ENCODE measurements at places on chromosomes 5 and 9.
A peak's percentile ranks its signal among the peaks of the same experiment; 100 is the strongest.

GRCh38 chr5:53017383-53017782, 28.2 kb downstream of the ITGA2 start:
- no peak for ATAC-seq

DNA sequence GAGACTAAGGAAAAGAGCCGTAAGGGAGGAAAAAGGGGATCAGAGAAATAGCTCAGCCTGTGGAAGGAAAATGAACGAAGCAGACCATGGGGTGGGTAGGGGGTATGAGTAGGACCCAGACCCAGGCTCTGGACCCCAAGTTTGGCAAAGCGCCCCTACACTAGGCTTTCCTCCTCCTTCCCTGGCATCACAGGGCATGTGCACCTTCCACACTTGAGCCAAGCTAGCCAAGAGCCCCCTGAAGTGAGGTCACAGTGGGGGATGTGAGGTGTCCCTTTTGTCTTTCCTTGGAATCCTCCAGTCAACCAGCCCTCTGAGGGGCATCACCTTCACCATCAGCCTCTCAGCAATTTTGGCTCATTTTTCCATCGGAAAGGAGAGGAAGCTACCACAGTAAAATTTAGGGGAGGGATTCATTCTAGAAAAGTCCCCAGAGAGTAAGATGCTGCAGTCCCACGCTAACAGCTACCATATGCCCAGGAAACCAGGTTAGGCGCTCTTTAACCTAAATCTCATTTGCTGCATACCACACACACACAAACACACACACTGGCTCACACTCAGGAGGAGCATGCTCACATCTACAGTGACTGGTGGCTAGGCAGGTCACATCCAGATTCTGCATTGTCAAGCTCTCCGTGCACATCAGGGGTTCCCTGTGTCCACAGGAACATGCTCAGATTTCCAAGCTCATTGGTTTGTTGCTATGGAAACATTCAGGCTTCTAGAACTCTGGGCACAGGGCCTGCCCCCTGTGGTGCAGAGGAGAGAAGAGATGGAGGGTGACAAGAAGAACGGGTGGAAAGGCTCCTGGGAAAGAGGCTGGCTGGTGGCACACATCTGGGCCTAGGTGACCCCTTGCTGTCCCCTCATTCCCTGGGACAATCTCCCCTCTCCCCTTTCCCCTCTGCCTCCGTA, 9.9 kb downstream of the REEP2 start:
- ATAC-seq: no peak

- no peak for ATAC-seq
Measured at GRCh38 chr5:157518963-157519362, 56.6 kb downstream of the ADAM19 start.

DNA sequence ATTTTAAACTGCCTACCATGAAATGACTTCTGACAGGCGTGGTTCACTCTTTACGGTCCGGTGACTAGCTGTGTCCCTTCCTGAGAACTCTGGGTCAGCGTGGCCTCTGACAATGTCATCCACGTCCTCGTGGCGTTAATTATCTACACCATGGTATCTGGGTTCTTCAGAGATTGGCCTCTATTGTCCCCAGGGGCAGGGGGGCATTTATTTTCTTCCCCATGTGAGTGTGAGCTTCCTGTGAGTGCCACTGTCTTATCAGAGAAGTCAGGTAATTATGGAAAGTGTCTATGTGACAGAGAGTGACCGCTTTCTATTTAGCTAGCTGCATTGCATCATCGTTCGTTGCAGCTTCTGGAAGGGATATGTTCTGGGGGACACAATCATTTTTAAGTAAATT, 77.2 kb downstream of the FBXL7 start:
- ATAC-seq: no peak

- peak; percentile 3 for ATAC-seq
Measured at GRCh38 chr5:8842971-8843551, 702.8 kb downstream of the SEMA5A start.

DNA sequence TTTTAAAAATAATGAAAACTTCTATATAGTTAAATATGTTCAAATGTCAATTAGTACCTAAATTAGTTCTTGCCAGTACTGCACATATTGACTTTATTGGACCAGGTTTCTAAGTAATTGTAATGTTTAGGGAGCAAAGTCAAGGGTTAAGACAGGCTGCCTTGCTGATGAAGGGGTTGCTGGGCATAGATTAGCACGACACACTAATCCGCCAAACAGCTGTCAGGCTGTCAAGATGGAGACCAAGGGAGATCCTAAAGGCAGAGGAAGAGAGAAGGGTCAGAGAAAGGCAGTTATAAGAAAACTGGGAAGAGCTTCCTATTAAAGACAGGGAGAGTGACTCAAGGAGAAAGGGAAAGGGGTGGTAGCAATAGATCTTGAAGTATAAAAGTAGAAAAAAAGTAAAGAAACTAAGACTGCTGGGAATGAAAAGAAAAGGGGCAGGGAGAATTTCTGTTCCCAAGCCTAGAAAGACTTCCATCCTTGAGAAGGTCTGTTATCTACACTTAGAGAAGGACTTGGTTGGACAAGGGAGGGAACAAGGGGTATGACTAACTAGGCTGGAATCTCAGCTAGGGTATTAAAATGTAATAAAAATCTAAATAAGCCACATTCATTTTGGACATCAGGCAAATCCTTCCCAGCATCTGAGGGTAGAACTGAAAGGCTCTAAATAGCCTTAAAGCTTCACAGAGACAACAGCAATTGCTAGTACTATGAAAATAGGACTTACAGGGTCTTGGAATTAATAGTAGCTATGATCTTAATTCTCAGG, 188.7 kb downstream of the FBXL17 start:
- ATAC-seq: no peak

DNA sequence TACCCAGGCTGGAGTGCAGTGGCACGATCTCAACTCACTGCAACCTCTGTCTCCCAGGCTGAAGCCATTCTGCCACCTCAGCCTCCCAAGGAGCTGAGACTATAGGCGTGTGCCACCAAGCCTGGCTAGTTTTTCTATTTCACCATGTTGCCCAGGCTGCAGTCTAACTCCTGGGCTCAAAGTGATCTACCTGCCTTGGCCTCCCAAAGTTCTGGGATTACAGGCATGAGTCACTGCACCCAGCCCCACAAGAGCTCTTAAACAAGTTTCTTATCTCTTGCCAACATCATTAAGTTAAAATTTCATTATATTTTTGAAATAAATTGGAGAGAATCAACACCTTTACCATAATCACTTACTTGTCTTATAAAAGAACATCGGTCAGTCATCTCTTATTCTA, 280.3 kb downstream of the ARHGEF28 start:
- ATAC-seq: no peak
